ENCODE measurements at places on chromosomes 6 and 20.

DNA sequence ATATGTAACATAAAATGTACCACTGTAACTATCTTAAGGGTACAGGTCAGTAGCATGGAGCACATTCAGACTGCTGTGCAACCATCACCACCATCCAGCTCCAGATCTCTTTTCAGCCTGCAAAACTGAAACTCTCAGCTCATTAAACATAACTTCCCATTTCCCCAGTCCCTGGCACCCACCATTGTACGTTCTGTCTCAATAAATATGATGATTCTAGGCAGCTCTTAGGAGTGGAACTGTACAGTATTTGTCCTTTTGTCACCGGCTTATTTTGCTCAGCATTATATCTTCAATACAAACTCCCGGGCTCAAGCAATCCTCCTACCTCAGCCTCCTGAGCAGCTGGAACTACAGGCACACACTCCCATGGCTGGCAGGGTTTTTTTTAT is 1.5 kb downstream of the ZC3H12D start:
- H3K4me3 ChIP-seq, result peak overlapping the region; percentile 96
- DNase-seq, result peak; percentile 14
- no peaks in the 10 kb centered on the region for H3K36me3 ChIP-seq

- no peak for DNase-seq
- no peaks in the 10 kb centered on the region for H3K4me1 ChIP-seq
- no peak overlapping the region for H3K4me3 ChIP-seq
- H3K36me3 ChIP-seq, result no peaks in the 10 kb centered on the region
- no peak overlapping the region for H3K27ac ChIP-seq
- H3K27me3 ChIP-seq, result no peaks in the 10 kb centered on the region
These were observed 51.1 kb upstream of the TMEM170B start for GRCh38 chr6:11486486-11486885.

- no peak overlapping the region for H3K27ac ChIP-seq
- H3K27me3 ChIP-seq, result peaks cover 13% of the 10 kb centered on the region
- peaks cover 9% of the 10 kb centered on the region for H3K4me1 ChIP-seq
- H3K4me3 ChIP-seq, result no peak overlapping the region
These were observed 53.7 kb downstream of the HNF4A start for GRCh38 chr20:44409132-44409600.

- no peaks in the 10 kb centered on the region for H3K4me1 ChIP-seq
- H3K27ac ChIP-seq, result no peak overlapping the region
- no peaks in the 10 kb centered on the region for H3K36me3 ChIP-seq
- peaks cover 7% of the 10 kb centered on the region for H3K27me3 ChIP-seq
These were observed 218.0 kb upstream of the PREP start for GRCh38 chr6:105620878-105621277.

DNA sequence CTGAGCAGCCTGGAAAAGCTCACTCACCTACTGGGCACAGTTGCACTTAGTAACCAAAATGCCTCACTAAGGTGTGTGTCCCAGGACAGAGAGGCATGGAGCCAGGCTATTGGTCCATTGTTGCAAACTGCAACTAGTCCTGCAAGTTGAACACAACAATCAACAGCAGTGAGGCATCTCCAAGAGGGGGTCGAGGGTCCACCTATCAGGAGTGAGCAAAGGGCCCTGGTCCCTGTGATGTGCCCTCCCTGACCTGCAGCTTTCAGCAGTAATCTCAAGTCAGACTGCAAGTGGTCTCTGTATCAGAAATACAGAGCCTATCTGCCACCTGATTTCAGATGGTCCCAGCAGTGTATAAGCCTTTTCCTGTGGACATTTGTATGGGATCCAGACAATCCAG is 50.2 kb upstream of the TGM3 start:
- no peaks in the 10 kb centered on the region for H3K4me1 ChIP-seq
- no peak overlapping the region for H3K4me3 ChIP-seq
- H3K27ac ChIP-seq, result no peak overlapping the region

- H3K27me3 ChIP-seq, result peaks cover 11% of the 10 kb centered on the region
- H3K4me1 ChIP-seq, result no peaks in the 10 kb centered on the region
- no peak overlapping the region for H3K4me3 ChIP-seq
- no peak for DNase-seq
- no peak overlapping the region for H3K27ac ChIP-seq
These were observed 252.4 kb downstream of the PHACTR1 start for GRCh38 chr6:12968839-12969558.

- H3K4me3 ChIP-seq, result peak overlapping the region; percentile 93
- H3K27me3 ChIP-seq, result no peaks in the 10 kb centered on the region
- no peaks in the 10 kb centered on the region for H3K36me3 ChIP-seq
- H3K27ac ChIP-seq, result peak overlapping the region; percentile 94
- H3K4me1 ChIP-seq, result peaks cover 86% of the 10 kb centered on the region
These were observed 3.8 kb downstream of the DIDO1 start for GRCh38 chr20:62922451-62922921.

- no peaks in the 10 kb centered on the region for H3K27me3 ChIP-seq
- H3K4me3 ChIP-seq, result no peak overlapping the region
- H3K27ac ChIP-seq, result no peak overlapping the region
- peaks cover 8% of the 10 kb centered on the region for H3K4me1 ChIP-seq
- H3K36me3 ChIP-seq, result peaks cover 40% of the 10 kb centered on the region
These were observed 32.3 kb downstream of the TULP4 start for GRCh38 chr6:158344534-158344933.

DNA sequence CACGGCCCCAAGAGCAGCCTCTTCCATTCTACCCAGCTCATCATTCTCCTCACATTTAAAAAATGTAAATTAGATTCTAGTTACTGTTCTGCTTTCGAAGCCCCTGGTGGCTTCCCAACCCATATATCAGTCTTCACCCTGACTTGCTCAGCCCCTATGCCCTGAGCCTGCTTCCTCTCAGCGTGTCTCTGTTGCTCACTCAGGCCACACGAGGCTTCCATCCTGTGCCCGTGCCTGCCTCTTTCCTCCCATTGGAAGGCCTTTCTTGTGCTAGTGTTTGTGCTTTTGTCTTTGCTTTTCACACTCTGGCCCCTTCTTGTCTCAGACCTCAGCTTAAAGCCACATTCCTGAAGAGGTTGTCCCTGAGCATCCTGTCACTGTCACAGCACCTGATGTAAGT is 78.1 kb downstream of the AFDN start:
- H3K4me1 ChIP-seq, result no peaks in the 10 kb centered on the region
- H3K27ac ChIP-seq, result no peak overlapping the region
- DNase-seq, result no peak
- H3K27me3 ChIP-seq, result peaks cover 2% of the 10 kb centered on the region

GRCh38 chr20:17896771-17897369 is 71.7 kb downstream of the SNX5 start:
- H3K4me3 ChIP-seq, result no peak overlapping the region
- no peak for DNase-seq
- H3K4me1 ChIP-seq, result peaks cover 4% of the 10 kb centered on the region
- H3K27ac ChIP-seq, result no peak overlapping the region

- DNase-seq, result no peak
- peaks cover 24% of the 10 kb centered on the region for H3K27me3 ChIP-seq
- no peak overlapping the region for H3K4me3 ChIP-seq
These were observed 8.4 kb downstream of the PTGIS start for GRCh38 chr20:49559411-49560081.

GRCh38 chr6:37520926-37521325 is 21.2 kb upstream of the CCDC167 start:
- H3K36me3 ChIP-seq, result no peaks in the 10 kb centered on the region
- no peak overlapping the region for H3K27ac ChIP-seq
- peaks cover 66% of the 10 kb centered on the region for H3K4me1 ChIP-seq
- DNase-seq, result no peak
- H3K4me3 ChIP-seq, result peak overlapping the region; percentile 27

DNA sequence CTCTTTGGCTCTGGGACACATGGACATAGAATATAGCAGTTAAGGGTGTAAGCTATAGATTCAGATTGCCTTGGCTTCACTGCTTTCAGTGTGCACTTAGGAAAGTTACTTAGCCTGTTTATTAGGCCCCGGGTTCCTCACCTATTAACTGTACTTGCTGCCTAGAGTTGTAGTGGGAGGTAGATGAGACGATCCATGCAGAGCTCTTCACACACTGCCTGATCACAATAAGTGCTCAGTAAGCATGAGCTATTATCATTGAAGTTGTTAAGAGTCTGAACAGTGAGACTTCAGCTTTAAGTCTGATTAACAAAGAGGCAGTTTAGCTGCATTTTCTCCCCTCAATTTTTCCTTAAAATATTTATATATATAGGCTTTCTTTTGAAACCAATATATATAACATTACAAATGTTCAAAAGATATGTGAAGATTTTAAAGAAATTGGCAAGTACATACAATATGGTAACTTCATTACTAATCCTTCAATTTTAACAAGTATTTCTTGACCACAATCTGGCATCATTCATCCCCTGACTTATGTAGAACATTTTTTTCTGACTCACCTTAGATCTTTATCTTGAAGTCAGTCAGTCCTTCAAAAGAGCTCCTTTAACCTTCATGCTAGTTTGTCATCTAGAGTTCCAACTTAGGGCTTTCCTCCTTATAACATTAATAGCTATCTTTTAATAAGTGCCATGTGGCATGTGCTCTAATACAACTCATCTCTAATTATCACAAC is 20.5 kb upstream of the SUPT3H start:
- peaks cover 40% of the 10 kb centered on the region for H3K36me3 ChIP-seq
- H3K27me3 ChIP-seq, result no peaks in the 10 kb centered on the region
- no peak overlapping the region for H3K27ac ChIP-seq
- H3K4me1 ChIP-seq, result peaks cover 11% of the 10 kb centered on the region
- no peak overlapping the region for H3K4me3 ChIP-seq

DNA sequence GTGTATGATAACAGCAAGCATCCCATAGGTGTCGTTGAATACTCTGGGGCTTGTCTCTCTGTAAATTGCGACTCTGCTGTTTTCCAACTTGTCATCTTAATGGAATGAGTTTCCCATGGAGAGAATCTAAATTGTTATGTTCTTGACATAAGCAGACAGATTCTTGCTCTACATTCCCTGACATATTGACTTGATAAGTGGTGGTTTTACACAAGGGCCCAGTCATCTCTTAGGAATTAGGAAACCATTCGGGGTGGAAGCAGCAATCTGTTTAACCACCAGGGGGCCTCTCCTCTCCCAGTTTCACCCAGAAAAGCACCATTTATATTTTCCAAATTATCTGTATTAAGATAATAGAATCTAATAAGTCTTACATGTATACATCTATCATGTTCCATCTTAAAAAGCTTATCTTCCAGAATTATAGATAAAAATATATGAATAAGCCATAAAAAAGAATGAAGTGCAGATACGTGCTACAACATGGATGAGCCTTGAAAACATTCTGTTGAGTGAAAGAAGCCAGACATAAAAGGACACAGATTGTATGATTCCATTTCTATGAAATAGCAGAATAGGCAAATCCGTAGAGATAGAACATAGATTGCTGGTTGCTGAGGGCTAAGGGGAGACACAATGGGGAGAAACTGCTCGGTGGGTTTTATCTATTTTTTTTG is 23.1 kb upstream of the MROH8 start:
- no peaks in the 10 kb centered on the region for H3K27me3 ChIP-seq
- no peak for DNase-seq

- peaks cover 33% of the 10 kb centered on the region for H3K27me3 ChIP-seq
- peaks cover 4% of the 10 kb centered on the region for H3K4me1 ChIP-seq
- H3K27ac ChIP-seq, result no peak overlapping the region
- H3K36me3 ChIP-seq, result no peaks in the 10 kb centered on the region
These were observed 141.6 kb downstream of the DHX35 start for GRCh38 chr20:39103732-39104131.

- H3K4me3 ChIP-seq, result no peak overlapping the region
- H3K27ac ChIP-seq, result no peak overlapping the region
- H3K4me1 ChIP-seq, result no peaks in the 10 kb centered on the region
- peaks cover 2% of the 10 kb centered on the region for H3K27me3 ChIP-seq
- H3K36me3 ChIP-seq, result no peaks in the 10 kb centered on the region
These were observed 72.7 kb downstream of the MAP7 start for GRCh38 chr6:136477548-136477947.

DNA sequence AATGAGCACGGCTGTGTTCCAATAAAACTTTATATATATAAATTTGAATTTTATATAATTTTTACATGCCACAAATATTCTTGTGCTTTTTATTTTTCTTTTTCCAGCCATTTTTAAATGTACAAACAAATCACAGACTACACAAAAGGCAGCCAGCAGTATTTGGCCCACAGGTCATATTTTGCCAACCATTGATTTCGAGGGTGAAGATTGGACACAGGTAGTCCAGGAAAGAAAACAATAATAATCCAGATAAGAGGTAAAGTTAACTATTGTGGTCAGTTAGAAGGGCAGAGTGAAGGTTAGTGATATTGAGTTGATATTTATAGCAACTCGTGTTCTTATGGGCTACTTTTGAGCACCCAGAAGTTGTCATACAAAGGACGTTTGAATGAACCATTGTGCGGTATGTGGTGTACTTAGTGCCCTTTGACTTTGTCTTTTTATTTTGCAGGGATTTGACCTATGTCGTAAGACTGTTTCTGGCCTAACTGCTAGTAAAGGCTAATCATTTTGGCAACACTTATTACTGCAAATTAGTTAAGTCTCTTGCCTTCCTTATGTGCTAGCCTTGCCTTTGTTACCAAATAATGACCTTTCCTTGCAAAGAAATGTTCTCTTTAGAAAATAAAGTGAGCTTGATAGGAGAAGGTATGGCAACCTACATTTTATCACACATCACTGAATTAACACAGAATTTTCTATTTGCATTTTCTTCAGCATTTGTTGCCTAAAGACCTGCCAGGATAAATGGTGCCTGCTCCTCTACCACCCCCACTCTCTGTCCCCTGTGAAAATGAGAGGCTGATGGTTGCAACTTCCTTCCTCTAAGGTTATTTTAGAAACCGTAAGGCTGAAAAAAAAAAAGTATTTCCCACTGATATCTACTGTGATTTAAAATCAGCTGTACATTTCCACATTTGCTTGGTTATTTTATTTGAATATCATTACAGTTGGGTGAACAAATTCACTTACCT is 493.9 kb upstream of the SOX4 start:
- no peaks in the 10 kb centered on the region for H3K27me3 ChIP-seq
- no peak overlapping the region for H3K27ac ChIP-seq
- H3K36me3 ChIP-seq, result peaks cover 29% of the 10 kb centered on the region
- H3K4me1 ChIP-seq, result peaks cover 30% of the 10 kb centered on the region
- no peak for DNase-seq

DNA sequence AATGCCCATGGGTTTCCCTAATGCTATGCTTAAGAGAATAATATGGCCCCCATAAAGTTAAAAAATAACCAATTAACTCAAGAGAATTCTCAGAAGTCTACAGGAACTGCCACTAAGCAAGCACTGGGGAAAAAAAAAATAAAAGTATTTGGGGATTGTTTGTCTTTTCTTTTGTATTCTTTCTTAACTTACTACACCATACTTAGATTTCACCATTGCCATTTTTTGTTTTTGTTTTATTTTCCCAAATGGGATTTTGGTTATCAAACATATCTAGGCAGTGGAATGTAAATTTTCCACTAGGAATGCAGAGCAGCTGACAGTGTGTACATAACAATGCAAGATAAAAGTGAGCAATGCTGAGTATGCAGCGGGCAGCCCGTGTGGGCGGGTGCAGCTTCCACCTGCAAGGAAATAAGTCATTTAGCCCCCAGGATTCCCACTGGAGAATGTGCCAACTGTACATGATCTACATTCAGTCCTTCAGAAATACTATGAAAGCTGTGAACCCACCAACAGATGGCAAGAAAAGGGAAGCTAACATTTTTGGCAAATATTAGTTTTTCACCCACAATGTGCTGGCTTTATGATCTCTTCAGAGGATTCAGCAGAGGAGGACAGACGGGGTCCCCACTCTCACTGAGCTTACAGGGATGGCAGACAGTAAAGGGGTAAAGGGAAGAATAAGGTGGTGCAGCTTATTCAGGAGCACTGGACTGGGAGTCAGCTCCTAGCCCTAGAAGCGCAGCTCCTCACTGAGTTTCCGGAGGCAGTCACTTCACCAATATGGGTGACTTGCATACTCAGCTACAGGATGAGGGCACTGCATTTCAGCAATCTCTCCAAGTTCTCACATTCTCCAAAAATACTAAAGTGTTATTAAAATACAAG is 44.4 kb downstream of the DCDC2 start:
- H3K4me1 ChIP-seq, result no peaks in the 10 kb centered on the region
- H3K27ac ChIP-seq, result no peak overlapping the region
- no peak for DNase-seq
- no peak overlapping the region for H3K4me3 ChIP-seq
- peaks cover 22% of the 10 kb centered on the region for H3K27me3 ChIP-seq
